GM23338 (cell line): ENCODE measurements at places on chromosomes 2 and 18. TPM values are rescaled to one million over a fixed set of nuclear protein-coding genes. Genes with fewer than 3 reads are reported as not detected.

DNA sequence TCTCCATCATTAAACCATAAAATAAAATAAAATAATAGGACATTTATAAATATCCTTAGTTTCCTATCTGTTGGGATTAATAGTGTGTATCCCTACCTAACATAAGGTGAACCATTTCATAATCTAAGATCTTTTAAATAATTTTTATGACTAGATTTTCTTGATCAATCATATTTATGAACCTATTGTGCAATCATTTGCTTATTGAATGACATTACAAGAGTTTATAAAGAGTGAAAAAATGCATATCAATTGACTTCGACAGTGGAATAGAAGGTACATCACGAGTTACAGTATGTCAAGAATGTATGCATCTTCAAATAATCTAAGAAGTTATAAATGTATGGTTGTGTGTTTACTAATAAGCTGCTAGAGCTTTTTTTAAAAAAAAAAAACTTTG is 1554.8 kb upstream of the TMEFF2 start:
- H3K27ac ChIP-seq = no peak overlapping the region
- DNase-seq = no peak
- no peaks in the 10 kb centered on the region for H3K27me3 ChIP-seq
- H3K36me3 ChIP-seq = no peaks in the 10 kb centered on the region
- H3K4me1 ChIP-seq = no peaks in the 10 kb centered on the region

DNA sequence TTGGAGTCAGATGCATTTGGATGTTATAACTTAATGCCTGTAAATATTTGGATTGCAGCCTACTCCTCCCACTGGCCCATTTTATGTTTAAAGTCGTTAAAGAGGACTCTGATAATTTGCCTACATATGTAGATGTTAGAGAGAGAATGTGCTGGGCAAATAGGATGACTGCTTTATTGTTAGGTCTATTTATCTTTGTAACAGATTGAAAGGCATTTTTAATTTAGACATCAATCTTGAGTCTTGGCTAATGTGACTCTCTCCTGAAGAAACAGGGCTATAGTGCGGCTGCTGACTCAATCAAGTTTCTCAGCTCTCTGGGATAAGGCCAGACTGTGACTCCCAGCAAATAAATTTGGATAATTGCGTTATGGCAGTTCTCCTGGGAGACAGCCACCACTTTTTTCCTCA is 1101.4 kb downstream of the CBLN2 start:
- no peaks in the 10 kb centered on the region for H3K4me1 ChIP-seq
- H3K27me3 ChIP-seq = no peaks in the 10 kb centered on the region
- no peak overlapping the region for H3K27ac ChIP-seq
- H3K4me3 ChIP-seq = no peak overlapping the region

- no peaks in the 10 kb centered on the region for H3K36me3 ChIP-seq
- no peak overlapping the region for H3K4me3 ChIP-seq
- no peak overlapping the region for H3K27ac ChIP-seq
- no peaks in the 10 kb centered on the region for H3K27me3 ChIP-seq
Observed at GRCh38 chr2:233699424-233700027, 6.8 kb downstream of the UGT1A6 start.

DNA sequence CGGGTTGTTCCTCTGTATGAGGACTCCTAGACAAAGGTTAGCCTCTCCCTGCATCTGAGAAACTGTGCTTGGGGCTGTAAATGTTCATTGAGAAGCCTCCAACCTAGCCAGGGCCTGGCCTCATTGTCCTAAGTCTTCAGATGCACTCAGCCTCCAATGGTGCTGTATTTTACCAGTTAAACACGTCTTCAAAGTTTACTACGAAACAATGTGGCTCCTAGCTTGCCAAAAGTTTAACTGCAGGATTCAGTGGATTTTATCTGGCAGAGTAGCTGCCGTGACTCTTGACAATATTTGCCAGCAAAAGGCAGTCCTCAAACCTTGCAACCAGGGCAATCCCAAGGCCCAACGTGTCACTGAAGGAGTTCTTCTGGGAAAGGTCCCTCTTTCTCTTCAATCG is 1.1 kb downstream of the PID1 start:
- H3K4me1 ChIP-seq = peaks cover 15% of the 10 kb centered on the region
- H3K27me3 ChIP-seq = peaks cover 24% of the 10 kb centered on the region
- no peaks in the 10 kb centered on the region for H3K36me3 ChIP-seq
- H3K4me3 ChIP-seq = peak overlapping the region; percentile 84; the same call in 1 of the 2 replicates
- DNase-seq = no peak

DNA sequence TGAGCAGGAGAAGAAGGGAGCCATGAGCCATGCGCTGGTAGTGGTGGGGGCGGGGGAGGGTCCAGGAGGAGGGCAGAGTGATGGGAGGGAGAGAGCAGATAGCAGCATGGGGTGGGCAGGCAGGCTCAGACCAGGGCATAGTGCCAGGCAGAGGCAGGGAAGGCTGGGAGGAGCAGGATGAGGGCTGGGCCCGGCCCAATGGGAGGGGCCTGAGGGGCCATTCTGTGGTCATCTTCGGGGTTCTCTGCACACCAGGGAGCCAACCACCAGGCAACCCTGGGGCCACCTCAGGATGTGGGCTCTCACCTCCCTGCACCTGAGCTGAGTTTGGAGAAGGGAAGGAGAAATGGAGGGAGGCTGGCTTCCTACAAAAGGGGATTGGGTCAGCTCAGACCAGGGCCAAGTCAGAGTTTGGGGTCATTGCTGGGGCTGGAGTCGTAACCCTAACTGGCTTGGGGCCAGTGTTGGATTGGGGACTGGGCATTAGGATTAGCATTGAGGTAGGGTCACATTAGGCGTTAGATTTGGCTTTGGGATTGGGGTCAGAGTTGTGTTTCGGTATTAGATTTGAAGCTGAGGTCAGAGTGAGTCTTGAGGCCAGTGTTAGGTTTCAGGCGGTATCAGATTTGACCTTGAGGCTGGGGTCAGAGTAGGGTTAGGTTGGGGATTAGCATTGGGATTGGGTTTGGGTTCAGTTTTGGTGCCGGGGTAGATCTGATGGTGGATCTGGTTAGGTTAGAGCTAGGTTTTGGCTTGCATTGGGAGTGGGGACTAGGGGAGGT is 11.2 kb downstream of the VIL1 start:
- no peak overlapping the region for H3K4me3 ChIP-seq
- no peak overlapping the region for H3K27ac ChIP-seq
- no peak for DNase-seq
- H3K4me1 ChIP-seq = no peaks in the 10 kb centered on the region

DNA sequence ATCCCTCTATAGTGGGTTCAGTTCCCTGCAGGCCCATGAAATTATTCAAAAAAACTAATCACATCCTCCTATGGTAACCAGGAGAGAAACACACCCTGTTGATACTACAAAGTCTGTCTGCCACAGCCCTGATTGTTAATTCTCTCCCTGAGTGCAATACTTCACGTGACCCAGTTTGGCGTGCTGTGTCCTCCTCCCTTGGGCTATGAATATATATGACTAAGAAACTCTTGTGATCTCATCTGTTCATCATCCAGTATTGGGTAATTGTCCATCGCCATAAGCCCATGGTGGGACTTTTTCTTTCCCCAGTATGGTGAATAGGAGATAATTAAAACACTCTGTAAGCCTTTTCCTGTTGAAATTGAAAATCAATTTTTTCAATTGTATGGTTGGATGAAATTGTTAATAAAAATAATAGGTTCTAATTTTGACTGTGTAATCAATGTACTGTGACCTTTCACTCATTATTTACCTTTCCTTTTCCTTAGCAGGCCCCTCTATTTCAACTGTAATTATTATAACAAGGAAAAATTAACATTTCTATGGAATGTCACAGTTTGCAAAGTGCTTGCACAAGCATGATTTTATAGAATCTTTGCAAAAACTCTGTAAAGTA is 1822.6 kb downstream of the SUCLG1 start:
- no peaks in the 10 kb centered on the region for H3K27me3 ChIP-seq
- H3K4me1 ChIP-seq = peaks cover 16% of the 10 kb centered on the region
- H3K36me3 ChIP-seq = peaks cover 7% of the 10 kb centered on the region; the same call in 1 of the 2 replicates
- DNase-seq = no peak

DNA sequence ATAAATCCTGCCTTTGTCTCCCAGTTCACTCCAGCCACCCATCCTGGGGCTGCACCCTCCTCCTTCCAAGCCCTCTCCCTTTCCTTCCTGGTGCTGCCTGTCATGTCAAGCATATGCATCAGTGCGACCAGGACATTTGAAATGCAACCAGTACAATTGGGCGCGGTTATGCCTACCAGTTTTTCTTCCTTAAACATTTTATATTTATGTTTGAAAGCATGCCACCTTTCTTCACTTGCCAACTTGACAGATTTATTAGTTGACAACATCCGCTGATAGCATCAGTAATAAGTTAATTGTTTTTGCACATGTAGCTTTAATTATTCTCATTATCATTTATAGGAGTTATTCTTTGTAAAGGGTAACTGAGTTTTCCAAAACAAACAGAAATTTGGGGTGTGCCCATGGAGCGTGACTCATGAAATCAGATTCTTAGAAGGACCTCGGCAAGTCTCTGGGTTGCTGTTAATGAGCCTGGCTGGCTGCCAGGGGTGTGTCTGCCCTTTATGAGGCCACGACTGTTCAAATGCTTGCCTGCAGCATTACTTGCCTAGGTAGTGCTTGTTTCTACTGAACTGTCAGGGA is 32.8 kb upstream of the IL1B start:
- DNase-seq = no peak
- no peak overlapping the region for H3K27ac ChIP-seq
- H3K4me3 ChIP-seq = no peak overlapping the region
- peaks cover 6% of the 10 kb centered on the region; the same call in 1 of the 2 replicates for H3K36me3 ChIP-seq
- H3K4me1 ChIP-seq = peaks cover 11% of the 10 kb centered on the region

GRCh38 chr2:204255071-204255470 is 290.2 kb upstream of the PARD3B start:
- no peaks in the 10 kb centered on the region for H3K27me3 ChIP-seq
- H3K4me1 ChIP-seq = no peaks in the 10 kb centered on the region
- DNase-seq = no peak
- no peak overlapping the region for H3K27ac ChIP-seq

DNA sequence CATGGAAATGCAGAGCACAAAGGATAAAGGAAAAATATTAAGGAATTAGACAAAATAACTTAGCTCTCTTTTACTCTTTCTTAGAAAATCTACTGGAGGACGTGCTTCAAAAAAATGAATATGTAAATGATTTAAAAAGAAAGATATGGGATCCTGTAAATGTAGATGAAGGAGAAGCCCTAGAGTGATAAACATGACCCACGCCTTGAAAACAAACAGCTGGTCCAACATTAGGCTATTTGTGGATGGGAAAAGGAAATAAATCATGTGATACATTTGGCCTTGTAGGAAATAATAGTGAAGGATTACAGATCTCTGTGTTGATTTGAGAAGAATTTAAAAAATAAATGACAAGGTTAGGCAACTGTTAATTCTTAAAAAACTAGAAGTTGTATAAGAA is 492.1 kb upstream of the SLC39A10 start:
- H3K27me3 ChIP-seq = no peaks in the 10 kb centered on the region
- DNase-seq = no peak
- no peak overlapping the region for H3K4me3 ChIP-seq

DNA sequence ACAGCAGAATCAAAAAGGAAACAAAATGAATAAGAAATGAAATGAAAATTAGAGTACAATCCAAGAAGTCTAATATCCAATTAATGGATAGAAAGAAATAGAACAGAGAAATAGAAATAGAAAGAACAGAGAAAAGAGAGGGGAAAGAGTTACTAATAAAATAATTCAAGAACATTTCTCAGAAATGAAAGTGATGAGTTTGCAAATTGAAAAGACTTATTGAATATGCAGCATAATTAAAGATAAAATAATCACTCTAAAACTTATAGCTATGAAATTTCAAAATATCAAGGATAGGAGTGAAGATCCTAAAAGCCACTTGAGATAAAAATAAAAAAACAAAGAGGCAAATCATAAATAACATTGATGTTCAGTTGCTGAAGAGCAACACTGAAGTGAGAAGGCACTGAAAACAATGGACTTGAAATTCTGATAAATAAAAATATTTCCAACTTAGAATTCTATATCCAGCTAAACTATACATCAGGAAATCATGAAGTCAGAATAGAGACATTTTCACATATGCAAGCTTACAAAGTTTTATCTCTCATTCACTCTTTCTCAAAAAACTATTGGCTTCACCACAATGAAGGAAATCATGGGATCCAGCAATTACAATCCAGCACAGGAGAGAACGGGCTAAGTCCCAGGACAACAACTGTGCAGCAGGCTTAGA is 155.9 kb upstream of the SPATS2L start:
- H3K4me1 ChIP-seq = no peaks in the 10 kb centered on the region
- H3K36me3 ChIP-seq = peaks cover 28% of the 10 kb centered on the region
- H3K27ac ChIP-seq = no peak overlapping the region
- no peaks in the 10 kb centered on the region for H3K27me3 ChIP-seq
- no peak overlapping the region for H3K4me3 ChIP-seq
- no peak for DNase-seq

DNA sequence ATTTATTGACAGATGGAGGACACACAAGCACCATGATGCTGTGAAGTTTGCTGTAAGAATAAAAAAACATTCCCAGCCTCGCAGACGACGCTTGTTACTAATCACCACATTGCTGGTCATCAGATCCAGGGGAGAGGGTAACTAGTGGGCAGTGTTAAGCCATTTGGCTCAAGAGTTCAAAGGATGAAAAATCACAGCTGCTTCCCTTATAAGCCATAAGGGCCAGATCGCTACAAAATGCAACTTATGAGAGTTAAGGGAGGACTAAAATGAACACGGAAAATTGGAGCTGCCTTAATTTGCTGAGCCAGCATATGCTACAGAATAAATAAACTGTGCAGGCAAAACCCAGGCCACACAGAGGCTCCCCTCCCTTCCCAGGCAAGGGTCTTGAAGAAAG is 522.6 kb downstream of the TDRD15 start:
- no peaks in the 10 kb centered on the region for H3K27me3 ChIP-seq
- H3K4me1 ChIP-seq = peaks cover 7% of the 10 kb centered on the region; the same call in 1 of the 2 replicates
- no peak for DNase-seq
- H3K4me3 ChIP-seq = no peak overlapping the region

- no peak overlapping the region for H3K27ac ChIP-seq
- no peak for DNase-seq
- H3K4me1 ChIP-seq = no peaks in the 10 kb centered on the region
- H3K36me3 ChIP-seq = no peaks in the 10 kb centered on the region
Observed at GRCh38 chr2:27809761-27810241, 38.3 kb downstream of the MRPL33 start.

GRCh38 chr2:173553593-173553992 is 198.9 kb downstream of the CDCA7 start:
- no peaks in the 10 kb centered on the region for H3K27me3 ChIP-seq
- H3K36me3 ChIP-seq = no peaks in the 10 kb centered on the region
- peaks cover 15% of the 10 kb centered on the region; the same call in 1 of the 2 replicates for H3K4me1 ChIP-seq
- H3K27ac ChIP-seq = no peak overlapping the region

- H3K4me1 ChIP-seq = no peaks in the 10 kb centered on the region
- H3K36me3 ChIP-seq = no peaks in the 10 kb centered on the region
- no peak overlapping the region for H3K4me3 ChIP-seq
Observed at GRCh38 chr2:110103061-110103961, 12.3 kb downstream of the MALL start.

GRCh38 chr18:22544626-22545025 is 126.9 kb upstream of the CTAGE1 start:
- DNase-seq = no peak
- H3K36me3 ChIP-seq = no peaks in the 10 kb centered on the region
- H3K27me3 ChIP-seq = no peaks in the 10 kb centered on the region
- peaks cover 4% of the 10 kb centered on the region; the same call in 1 of the 2 replicates for H3K4me1 ChIP-seq

The NBEAL1 gene
- total RNA-seq = 11.6 and 13.3 TPM in 2 replicates

The RAB17 gene
- 21.4 and 26.9 TPM in 2 replicates for total RNA-seq

The GALNT13 gene
- 5.2 and 7.5 TPM in 2 replicates for total RNA-seq

The SRD5A2 gene
- 0.03 TPM in 1 of 2 replicates, not detected in the other for total RNA-seq

The MOB1A gene
- 111 and 130 TPM in 2 replicates for total RNA-seq

The PROM2 gene
- 2.2 TPM in 2 replicates for total RNA-seq
